CD4-positive, alpha-beta T cell (primary cell): ENCODE measurements at places on chromosomes 6 and 20. TPM values are rescaled to one million over a fixed set of nuclear protein-coding genes. Genes with fewer than 3 reads are reported as not detected.
A peak's percentile ranks its signal among the peaks of the same experiment; 100 is the strongest.

DNA sequence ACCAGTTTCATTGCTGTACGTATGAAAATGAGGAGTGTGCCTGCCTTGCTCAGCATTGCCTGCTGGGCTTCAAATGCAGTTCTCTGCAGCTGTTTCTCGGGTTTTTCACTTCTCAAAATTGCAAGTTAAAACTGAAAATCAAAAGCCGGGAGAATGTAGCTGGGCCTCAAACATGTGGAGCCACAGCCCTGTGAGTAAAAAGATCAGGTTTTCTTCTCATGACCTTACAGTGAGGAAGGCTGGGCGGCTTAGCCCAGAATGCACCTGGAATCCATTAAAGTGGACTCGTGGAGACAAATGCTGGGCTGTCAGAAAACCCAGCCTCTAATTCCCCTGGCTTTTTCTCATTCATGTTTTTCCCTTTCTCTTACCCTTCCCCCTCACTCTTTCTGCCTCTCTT lies 34.4 kb downstream of the DSE start:
- no peak for DNase-seq

- DNase-seq, result no peak
These were observed 155.1 kb upstream of the MLIP start for GRCh38 chr6:53956068-53956711.

DNA sequence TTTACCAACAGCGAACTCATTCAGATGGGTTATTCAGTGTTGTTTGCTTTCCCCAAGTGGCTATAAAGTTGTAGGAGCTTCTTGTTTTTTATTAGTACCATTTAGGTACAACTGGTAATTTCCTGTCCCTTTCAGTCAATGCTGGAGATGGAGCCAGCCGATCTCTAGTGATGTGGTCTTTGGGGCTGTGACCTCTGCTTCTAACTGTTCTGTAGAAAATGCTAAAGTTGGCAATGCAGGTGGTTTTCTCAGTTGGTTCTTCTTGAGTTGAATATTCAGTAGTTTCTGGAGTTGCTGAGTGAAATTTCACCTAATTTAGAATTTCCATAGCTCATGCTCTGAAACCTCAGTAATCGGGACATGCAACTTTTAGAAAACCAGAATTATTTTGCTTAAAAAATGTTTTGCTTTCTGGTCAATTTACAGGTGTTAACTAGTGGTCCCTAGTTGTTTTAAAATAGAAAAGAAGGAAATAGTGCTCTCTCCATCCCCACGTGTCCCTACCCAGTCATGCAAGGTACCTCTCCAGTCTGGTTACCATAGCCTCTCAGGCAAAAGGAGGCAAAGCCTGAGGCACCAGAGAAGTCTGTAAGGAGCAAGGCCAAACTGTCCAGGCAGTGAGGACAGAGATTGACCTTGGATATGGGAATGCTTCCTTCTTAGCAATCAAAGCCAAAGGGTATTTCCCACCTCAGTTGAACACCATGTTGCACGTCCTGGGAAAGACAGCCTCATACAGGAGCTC lies 27.3 kb upstream of the GABRR1 start:
- DNase-seq, result no peak

GRCh38 chr6:62612471-62612870 lies 326.4 kb upstream of the KHDRBS2 start:
- no peak for DNase-seq

DNA sequence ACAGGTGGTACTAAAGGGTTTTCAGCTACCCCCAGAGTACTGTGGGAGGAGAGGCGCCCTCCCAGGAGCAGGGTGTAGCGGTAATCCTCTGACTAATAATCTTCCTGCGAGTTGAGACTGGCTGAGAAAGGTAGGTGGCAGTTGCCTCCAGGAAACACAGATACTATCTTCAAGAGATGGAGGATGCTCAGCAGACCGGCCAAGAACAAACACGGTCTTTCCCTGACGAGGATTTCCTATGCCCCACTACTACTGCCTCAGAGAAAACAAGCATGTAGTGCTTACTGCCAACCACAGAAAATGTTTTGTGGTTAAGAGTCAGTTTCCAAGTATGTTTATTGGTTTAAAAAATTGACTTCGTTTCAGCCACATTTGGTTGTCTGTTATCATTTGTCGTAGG lies 26.8 kb downstream of the C6orf89 start:
- DNase-seq, result peak; percentile 67

DNA sequence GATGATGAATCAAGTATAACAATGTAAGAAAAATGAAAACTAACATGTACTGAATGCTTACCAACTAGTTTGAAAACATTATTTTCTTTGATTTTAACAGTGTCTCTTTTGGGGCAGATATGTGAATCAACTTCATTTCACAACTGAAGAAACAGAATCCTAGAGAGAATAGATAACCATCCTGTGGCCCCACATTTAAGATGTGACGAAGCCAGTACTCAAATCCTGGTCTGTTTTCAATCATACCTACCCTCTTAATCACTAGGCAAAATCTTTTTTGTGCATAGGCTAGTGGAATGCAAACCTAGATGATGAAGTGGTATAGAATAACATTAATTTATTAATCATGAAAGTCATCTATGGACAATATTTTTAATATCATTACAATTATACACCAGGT lies 371.6 kb upstream of the EPHA7 start:
- DNase-seq, result no peak

GRCh38 chr6:163460307-163460782 lies 45.8 kb downstream of the QKI start:
- DNase-seq, result no peak

DNA sequence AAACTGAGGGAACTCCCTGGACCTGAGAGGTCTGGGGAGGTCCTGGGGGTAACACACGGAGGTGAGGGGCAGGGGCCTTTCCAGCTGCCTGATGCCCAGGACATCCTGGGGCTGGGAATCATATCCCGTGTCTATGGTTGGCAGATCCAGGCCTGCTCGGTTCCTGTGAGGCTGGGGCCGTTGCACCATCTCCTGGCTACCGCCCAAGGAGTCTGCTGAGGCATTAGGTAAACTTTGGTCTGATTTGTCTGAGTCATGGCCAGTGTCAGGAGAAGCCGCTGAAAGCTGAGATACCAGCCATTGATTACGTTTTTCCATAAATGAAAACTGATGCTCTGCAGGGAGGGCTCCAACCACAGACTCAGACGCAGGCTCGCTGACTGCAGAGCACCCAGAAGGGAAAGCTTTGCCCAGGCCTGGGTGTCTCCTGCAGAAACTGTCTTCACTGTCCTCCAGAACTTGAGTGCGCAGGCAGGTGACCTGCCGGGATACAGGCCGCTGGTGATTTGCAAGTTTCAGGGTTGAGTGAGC lies 14.2 kb downstream of the TRAF3IP2 start:
- DNase-seq, result no peak

GRCh38 chr20:49541733-49542513 lies 26.0 kb downstream of the PTGIS start:
- peak; percentile 59 for DNase-seq

- DNase-seq, result no peak
These were observed 60.3 kb downstream of the SAMD3 start for GRCh38 chr6:130162421-130162820.

DNA sequence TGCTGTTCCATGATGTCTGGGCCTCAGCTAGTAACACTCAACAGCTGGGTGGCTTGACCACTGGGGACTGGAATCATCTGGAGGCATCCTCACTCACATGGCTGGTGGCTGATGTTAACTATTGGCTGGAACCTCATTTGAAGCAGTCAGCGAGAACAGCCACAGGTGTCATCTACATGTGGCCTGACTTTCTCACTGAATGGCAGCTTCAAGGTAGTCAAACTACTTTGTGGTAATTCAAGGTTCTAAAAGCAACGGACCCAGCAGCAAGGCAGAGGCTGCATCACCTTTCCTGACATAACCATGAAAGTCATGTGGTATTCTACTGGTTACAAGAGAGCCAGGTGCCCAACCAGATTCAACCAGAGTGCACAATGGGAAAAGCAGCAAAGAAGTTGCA lies 115.9 kb upstream of the DST start:
- no peak for DNase-seq

DNA sequence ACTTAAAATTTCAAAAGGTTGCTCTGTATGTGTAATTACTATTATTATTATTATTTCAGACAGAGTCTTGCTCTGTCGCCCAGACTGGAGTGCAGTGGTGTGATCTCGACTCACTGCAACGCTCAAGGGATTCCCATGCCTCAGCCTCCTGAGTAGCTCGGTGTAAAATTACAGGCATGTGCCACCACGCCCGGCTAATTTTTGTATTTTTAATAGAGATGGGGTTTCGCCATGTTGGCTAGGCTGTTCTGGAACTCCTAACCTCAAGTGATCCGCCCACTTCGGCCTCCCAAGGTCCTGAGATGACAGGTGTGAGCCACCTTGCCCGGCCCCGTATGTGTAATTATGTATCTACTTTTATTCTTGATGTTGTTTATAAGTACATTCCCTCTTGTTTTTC lies 65.3 kb upstream of the ZNF217 start:
- no peak for DNase-seq

GRCh38 chr20:3723284-3723683 lies 9.2 kb upstream of the HSPA12B start:
- no peak for DNase-seq

DNA sequence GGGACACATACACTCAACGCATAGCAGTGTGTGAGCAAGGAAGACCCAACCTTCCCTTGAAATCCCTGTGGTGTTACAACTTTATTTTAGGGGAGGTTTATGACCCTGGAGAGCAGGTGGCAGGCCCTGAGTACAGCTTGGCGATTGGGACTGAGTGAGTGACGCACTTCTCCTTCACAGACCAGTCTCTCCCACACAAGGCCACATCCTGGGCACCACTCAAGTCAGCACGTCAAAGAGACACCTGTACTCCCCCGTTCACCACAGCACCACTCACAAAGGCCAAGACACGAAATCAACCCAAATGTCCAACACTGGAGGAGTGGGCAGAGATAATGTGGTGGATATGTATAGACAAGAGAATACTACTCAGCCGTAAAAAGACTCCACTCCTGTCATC lies 57.0 kb upstream of the FRMD1 start:
- no peak for DNase-seq

- no peak for DNase-seq
These were observed 100.5 kb downstream of the SAMD3 start for GRCh38 chr6:130122243-130122642.

DNA sequence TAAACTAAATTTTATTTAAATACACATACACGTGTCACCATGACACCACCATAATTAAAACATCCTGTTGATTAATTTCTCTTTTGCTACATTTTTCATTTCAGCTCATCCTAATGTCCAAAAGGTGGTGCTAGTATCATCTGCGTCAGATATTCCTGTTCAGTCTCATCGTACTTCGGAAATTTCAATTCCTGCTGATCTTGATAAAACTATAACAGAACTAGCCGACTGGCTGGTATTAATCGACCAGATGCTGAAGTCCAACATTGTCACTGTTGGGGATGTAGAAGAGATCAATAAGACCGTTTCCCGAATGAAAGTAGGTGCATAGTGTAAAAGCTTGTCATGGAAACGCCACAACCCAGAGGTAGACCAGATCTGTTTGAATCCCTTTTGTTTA lies 263.4 kb downstream of the UTRN start:
- no peak for DNase-seq

The ADTRP gene
- 15.2 TPM for total RNA-seq

The LTB gene
- total RNA-seq, result 244 TPM

The CD93 gene
- total RNA-seq, result 1.1 TPM

The FAM83D gene
- total RNA-seq, result 1.9 TPM

The DACT2 gene
- total RNA-seq, result not detected

The JPH2 gene
- not detected for total RNA-seq
